NCI-H1417 (cell line): ENCODE measurements at places on chromosomes 3 and 15.

DNA sequence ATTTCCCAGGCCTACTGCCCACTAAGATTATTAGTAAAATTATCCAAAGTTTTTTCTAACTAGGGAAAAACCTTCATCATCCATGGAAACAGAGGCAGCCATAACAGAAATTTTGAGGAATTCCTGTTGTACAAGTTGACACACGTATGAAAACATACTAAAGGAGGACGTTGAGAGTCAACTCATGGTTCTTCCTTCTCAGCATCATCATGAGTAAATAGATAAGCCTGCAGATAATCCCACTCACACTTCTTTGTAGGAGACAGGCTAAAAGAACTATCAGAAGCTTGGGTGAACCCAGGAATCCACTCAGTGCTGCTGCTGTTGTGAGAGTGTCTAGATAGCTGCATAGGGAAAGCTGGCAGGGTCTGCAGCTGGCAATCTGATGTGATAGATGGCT, 694.8 kb upstream of the NR2F2 start:
- DNase-seq = no peak

GRCh38 chr15:72198356-72199204, 993 bp upstream of the GRAMD2A start:
- DNase-seq = peak; percentile 93

- no peak for DNase-seq
Measured at GRCh38 chr15:100653608-100654007, 51.2 kb downstream of the ASB7 start.

- no peak for DNase-seq
Measured at GRCh38 chr15:68542348-68542747, 36.4 kb upstream of the CORO2B start.

DNA sequence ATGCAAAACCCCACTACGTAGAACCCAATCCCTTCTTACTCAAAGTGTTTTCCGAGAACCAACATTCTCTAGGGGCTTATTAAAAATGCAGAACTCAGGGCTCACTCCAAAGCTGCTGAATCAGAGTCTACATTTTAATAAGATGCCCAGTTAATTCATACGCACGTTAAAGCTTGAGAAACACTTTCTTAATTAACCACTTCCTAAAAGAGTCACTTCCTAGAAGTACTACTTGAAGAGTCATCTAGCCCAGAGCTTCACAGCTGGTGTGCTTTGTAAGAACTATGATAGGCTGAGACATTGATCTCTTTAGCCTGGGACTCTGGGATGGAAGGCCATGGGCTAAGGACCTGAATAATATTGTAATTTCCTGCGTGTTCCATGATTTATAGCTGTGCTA, 9.0 kb downstream of the COL6A5 start:
- DNase-seq = peak; percentile 64

DNA sequence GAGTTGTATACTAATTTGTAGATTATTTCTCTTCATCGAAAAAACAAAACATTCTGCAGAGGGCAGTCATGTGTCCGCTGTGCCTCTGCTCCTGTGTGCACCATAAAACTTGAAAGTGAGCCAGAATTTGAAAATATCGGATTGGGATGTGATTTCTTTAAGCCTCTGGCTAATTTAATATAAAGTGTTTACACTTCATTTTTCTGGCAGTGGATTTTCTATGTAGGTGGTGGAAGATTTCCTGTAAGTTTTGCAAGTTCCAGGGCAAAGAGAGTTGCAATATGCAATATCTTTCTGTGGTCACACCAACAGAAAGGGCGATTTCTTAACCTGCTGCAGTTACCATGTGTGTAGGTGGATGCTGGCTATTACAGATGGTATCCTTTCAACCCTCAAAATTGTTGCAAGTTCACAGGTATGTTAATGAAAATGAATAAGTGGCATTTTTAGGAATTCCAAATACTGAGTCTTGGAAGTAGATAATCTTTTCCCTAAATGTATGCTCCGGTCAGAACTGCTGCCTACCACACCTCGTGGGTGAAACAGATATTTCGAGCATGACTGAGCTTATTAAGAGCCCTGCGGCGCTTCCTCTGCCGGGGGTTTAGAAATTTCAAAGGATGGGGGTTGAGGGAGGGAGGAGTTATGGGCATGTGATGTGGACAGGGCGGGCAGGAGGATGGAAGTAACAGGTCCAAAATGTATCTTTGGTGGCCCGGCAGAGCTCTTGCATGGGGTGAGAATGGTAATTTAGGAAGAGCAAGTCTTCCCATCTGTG, 134.0 kb downstream of the PGPEP1L start:
- DNase-seq = no peak

- DNase-seq = no peak
Measured at GRCh38 chr3:49727924-49728361, 4.2 kb upstream of the GMPPB start.

GRCh38 chr3:79414806-79415205, 353.0 kb downstream of the ROBO1 start:
- DNase-seq = no peak

DNA sequence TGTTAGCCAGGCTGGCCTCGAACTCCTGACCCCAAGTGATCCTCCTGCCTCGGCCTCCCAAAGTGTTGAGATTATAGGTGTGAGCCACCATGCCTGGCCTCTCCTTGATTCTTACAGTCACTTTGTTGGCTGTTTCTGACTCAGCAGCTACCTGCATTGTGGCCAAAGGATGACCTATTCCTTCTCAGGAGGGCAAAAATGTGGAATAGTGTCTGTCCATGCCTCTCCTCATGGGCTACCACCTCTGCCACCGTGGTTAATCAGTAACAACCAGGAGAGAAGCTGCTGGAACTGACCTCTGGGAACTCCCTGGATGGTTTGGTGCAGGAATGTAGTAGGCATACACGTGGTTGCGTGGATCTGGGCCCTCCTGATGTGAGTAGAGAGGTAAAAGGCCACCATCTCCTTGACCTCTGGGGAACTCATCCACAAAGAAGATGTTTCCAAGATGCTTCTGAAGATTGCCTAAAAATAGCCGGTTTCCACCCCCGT, 63.3 kb downstream of the FLNB start:
- no peak for DNase-seq

DNA sequence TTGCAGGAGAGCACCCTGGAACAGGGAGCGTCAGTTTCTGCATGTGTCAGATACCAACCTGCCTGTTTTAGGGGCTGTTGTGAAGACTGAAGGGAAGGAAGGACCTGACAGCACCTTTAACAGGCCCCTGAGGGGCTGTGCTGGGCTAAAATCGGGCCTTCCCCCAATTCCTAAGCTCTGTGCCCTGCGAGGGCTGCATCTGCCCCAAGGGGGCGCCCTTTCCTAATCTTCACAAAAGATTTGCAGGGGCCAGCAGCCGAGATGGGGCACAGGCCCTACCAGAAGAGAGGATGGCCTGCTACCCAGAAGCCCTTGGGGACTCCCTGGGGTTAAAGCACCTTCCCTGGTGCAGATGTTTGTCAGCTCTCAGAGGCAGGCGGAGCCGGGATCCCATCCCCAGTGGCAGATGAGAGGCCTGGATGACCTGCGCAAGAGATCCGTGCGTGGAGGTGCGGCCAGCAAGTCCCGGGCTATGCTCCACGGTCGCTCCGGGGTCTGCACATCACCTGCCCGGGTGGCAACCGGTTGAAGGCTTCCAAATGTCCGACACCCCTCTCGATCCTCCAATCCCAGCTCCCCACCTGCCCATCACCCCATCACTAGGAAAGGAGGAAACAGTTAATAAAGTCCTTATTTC, 53.6 kb downstream of the RHCG start:
- DNase-seq = peak; percentile 66

- DNase-seq = peak; percentile 63
Measured at GRCh38 chr15:101359365-101359947, 64.4 kb upstream of the SNRPA1 start.

- DNase-seq = no peak
Measured at GRCh38 chr15:57541271-57541670, 50.4 kb upstream of the MYZAP start.

DNA sequence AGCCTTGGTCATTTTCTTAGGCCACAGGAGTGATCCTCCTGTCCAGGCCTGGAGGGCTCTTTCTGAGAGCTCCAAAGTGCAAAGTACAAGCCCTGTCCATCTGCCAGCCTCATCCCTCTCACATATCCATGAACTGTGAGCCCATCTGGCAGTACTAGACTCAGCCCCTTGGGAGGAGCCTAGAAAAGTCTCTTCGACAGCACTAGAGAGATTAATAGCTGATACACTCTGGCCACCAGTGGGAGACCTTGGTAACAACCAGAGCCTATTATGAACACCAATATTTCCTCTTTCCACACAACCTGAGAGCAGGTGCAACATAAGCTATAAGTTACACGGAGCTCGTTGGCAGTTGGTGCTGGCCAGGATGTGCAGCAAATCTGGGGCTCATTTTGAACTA, 59.5 kb upstream of the DCLK3 start:
- no peak for DNase-seq

DNA sequence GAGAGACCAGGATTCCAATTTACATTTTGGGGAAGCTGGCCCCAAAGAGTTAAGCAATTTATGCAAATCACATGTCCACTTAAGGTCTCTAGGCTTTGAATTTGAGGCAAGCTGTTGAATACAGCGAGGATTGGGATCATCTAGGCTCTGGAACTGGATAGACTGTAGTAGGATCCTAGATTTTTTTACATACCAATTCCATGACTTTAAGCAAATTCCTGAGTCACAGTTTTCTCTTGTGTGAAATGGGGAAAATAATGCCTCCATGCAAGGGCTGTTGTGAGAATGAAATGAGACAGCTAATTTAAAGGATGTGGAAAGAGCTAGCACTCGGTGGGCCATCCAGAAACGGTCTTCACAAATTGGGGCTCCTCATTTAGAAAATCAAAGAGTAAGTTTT, 103.4 kb downstream of the MINAR1 start:
- DNase-seq = no peak

DNA sequence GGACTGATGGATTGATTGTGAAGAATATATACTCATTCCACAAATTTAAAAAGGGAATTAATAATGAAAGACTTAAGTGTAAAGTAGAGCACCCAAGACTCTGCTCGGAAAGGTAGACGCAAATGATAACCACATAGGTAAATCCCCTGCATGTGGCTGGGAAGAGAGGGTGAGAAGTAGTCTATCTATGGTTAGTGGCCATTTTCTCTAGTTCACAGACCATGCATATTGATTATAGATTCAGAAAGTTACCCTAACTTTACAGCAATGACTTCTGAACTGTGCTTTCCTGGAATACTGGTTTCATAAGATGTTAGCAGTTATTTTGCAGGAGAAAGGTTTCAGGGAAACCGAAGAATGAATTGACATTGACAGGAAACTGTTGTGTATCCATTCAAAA, 51.7 kb downstream of the CASR start:
- DNase-seq = no peak

GRCh38 chr3:169846458-169847193, 23.1 kb downstream of the LRRC31 start:
- no peak for DNase-seq

DNA sequence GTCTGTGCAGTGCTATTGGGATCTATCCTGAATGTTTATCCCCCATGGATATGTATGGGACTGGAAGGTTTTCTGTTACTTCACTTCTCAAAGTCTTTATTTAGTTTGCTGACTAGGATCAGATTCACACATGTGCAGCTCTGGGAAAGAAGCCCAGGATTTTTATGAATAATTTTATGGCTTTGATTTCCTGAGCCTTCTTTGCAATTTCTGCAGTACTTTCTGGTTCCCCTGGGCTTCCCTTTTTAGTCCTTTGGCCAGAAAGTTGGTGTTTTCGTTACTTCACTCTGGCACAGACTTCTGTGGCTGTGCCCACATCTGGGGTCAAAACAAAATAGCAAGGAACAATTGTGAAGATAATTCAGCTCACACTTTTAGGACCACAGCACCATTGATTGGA, 721.0 kb downstream of the OTOL1 start:
- no peak for DNase-seq

- DNase-seq = peak; percentile 53
Measured at GRCh38 chr15:33021806-33022389, 172.6 kb downstream of the FMN1 start.

GRCh38 chr3:126464997-126465396, 10.7 kb downstream of the ZXDC start:
- DNase-seq = no peak

DNA sequence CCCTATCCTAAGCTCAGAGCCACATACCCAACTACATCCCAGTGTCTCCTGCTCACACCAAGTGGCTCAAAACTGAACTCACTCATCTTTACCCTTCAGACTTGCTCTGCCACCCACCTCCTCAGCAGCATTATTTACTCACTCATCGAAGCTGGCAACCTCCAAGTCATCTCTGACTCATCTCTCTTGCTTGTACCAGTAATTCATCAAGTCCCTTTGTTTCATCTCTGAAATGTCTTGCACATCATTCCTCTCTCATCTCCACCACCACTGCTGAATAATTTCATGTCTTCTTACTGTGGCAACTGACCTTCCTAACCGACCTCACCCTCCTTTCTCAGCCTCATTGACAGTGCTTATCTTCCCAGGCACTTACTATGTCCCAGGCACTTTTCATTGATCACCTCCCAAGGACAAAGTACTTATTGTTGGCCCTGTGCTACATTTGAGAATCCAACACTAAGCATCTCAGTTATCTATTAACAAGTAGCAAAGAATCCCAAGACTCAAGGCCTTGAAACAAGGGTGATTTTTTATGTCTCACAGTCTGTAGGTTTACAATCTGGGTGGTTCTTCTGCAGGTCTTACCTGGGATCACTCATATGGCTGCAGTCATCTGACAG, 82.0 kb downstream of the MRPL46 start:
- no peak for DNase-seq

DNA sequence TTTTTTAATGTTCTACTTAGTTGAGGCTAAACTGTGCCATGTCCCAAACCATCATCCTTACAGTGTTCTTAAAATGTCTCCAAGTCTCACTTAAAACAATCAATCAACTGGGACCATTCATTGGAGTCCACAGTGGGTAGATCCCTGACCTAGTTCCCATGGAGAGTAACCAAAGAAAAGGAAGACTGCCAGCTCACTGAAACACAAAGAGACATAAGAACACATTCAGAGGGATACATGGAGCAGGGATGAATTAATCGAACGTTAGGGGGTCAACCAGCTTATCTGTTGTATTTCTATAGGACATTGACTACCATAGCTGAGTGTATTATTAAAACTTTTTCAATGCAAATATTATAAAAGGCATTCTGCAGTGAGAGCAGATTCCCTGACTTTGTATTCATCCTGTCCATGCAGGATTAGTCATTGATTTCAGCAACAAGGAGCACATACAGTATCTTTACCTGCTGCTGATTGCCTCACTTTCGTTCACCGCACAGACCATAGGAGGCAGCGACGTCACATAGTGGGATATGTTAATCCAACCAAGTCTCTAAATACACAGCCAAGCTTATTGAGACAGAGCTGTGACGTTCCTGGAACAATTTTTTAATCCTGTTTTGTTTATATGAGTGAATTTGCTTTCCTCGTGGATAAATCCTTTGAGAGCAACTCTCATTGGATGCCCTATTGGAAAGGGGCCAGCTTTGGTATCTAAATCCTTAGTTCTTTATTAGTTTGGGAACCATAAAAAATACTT, 364.9 kb upstream of the RBMS3 start:
- DNase-seq = peak; percentile 12

- peak; percentile 75 for DNase-seq
Measured at GRCh38 chr3:102235679-102236078, 199.1 kb upstream of the ZPLD1 start.

- DNase-seq = no peak
Measured at GRCh38 chr3:78858174-78858573, 909.6 kb downstream of the ROBO1 start.
